AG04450 (cell line): ENCODE measurements at places on chromosomes 6 and 20.

DNA sequence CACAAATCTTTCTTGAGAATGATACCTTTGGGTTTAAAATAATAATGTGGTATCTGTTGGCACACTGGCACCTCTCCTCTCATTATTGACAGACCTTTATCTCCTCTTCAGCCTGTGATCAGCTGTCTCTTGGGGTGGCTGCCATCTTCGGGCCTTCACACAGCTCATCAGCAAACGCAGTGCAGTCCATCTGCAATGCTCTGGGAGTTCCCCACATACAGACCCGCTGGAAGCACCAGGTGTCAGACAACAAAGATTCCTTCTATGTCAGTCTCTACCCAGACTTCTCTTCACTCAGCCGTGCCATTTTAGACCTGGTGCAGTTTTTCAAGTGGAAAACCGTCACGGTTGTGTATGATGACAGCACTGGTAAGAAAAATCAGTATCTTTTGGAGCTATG is 232.8 kb downstream of the GRIK2 start:
- no peak for DNase-seq

DNA sequence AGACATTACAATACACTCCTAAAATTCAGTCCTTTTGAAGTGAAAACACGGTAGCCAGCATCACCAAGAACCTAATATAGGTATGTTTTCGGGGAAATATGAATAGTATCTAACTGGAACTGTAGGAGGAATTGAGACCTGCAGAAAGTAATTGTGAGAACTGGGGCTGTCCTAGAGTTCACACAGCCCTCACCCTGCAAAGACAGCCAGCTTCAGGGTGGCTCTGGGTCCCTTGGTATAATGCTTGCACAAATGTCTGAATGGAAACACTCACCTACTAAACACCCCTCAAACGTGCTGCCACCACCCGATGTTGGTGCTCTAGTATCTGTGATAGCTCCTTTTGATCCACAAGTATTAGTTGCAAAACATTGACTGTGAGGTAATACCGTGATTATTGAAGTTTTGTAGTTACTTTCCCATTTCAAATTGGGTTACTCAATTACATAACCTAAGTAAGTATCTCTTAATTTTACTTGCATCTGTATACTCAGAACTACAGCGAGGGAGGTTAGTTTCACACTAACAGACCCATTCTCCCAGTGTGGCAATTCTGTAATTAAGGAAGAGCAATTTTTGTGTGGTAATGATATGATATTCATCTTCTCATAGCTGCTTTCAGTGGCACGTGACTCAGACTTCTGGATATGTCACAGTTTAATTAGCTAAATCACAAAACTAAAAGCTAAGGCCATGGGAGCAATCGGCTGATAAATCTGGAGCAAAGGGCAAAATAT is 129.5 kb downstream of the INSM1 start:
- DNase-seq = no peak

DNA sequence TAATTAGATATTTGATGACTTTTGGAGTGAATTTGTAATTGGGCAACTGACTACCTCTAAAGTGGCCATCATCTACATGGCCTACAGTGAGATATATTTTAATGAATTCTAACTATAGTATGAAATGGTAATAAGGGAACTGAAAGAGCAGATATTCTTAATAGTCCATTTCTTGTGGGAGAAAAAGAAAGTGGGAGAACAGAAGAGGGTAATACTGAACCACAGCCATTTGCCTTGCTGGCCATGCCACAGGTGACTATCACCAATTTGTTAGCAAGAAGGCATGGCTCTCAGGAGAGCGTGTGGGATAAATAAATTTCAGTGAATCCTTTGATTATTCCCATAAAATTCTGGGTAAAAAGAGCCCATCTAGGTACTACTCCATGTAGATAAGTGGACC is 1074.0 kb upstream of the MAP3K7 start:
- no peak for DNase-seq

DNA sequence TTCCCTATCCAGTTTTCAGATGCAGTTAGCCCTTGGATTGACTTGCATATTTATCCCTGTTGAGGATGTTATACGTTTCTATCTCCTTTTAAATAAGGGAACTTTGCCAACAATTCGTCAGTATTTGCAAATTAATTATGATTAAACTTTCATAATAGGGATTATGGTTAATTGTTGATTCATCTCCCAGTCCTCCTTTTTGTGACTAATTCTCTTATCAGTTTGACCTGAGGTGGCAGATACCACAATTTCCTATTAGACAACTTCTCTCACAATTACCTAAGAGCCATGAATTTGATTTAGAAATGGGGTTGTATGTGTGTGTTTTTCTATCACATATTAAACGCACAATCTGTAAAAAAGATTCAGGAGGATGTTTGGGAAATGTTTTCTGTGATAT is 172.9 kb downstream of the LAMA2 start:
- no peak for DNase-seq

- no peak for DNase-seq
Observed at GRCh38 chr6:39876111-39876510, 58.2 kb downstream of the MOCS1 start.

DNA sequence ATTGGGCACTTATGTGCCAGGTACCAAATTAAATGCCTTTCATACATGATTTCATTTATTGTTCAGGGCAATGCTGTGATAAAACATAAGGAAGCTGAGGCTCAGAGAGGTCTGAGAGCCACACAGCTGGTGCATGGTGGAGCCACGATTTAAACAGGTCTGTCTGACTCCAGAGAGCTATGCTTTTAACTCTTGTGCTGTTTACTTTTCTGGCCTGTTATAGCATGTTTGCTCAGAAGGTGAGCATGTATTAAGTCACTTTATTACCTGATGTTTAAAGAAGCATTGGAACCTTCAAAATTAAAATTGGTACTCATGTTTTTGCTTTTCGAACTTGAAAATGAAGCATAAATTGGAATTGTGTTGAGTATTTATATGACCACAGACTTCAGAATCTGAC is 26.8 kb downstream of the MCM8 start:
- no peak for DNase-seq

DNA sequence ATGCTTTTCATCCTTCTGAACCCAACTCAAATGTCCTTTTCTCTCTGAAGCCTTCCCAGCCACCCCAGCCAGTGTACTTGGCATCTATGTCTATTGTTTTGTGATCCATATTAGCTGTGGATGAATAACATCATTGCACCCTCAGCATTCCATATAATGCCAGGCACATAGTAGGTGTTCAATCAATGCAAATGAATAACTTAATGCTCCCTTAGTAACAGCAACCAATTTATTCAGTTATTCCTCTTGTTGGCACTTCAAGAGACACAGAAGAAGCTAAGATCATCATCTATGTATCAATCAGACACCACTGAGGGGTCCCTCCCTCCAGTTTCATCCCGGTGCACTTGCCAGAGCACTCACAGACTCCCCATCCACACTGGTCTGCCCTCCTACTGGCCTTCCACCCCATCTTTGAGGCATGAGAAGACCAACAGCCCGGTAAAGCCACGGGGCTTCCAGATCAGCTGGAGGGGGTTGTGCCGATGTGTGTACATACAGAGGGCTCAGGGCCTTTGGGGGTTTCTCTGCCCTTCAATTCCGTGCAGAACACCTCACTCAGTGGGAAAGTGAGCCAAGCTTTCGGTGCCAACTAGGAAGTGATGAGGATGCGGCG is 2.4 kb upstream of the TAF8 start:
- no peak for DNase-seq

DNA sequence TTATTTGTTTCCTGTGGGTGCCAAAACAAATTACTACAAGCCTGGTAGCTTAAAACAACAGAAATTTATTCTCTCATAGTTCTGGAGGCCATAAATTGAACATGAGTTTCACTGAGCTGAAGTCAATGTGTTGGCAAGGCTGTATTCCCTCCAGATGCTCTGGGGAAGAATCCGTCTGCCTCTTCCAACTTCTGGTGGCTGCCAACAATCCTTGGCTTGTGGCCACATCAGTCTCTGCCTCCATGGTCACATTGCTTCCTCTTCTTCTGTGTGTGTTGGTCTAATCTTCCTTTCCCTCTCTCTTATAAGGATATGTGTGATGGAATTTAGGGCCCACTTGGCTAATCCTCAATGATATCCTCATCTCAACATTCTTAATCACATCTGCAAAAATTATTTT is 92.8 kb upstream of the EPB41L1 start:
- no peak for DNase-seq

DNA sequence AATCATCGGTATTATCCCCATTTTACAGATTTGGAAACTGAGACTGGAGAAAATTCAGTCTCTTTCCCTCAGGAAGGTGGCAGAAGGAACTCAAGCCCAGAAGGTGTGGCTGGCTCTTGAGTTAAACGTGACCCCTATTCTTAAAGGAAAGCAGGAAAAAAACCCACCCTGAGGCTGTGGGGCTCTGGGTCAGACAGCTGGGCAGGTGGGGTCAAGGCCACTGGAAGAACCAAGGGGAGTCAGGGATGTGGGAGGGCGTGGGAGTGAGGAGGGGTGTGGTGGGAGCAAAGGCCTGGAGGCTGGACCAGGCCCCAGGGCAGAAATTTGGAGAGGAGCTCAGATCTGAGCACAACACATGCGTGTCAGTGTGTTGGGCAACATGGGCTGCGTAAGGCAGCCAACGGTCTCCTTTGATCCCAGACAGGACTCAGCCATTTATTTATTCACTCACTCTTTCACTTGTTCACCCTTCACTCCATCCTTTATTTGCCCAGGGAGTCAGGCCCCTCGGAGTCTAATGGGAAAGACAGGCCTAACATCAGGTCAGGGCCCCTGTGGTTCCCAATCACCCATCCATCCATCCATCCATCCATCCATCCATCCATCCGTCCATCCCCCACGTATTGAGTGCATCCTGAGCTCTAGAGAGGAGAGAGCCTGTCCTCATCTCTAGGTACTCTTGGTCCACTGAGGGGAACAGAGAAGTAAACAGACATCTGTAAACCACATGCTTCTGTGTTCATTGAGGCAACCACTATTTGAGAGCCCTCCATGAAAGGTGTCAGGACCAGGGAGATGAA is 165.0 kb downstream of the VEGFA start:
- DNase-seq = no peak

- DNase-seq = no peak
Observed at GRCh38 chr20:22807646-22808244, 223.4 kb upstream of the FOXA2 start.

GRCh38 chr20:44961011-44961869 is 1.0 kb upstream of the TOMM34 start:
- DNase-seq = no peak

GRCh38 chr6:98764373-98764911 is 69.9 kb upstream of the POU3F2 start:
- DNase-seq = no peak

DNA sequence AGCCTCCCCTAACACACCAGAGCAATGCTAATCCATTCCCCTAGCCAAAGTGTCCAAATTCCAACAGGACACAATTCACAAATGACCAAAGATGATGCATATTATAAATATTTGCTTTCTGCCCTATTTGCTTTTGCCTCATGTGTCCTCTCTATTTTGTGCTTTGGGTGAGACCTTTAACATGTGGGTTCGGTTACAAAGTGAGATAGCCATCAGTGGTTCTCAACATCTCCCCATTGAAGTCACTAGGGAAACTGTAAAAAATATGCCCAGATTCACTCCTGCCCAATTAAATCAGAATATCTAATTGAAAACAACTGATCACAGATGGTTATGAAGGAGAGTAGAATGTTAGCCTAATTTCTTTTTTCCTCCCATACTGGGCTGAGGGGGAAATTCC is 159.2 kb downstream of the MTFR2 start:
- no peak for DNase-seq

DNA sequence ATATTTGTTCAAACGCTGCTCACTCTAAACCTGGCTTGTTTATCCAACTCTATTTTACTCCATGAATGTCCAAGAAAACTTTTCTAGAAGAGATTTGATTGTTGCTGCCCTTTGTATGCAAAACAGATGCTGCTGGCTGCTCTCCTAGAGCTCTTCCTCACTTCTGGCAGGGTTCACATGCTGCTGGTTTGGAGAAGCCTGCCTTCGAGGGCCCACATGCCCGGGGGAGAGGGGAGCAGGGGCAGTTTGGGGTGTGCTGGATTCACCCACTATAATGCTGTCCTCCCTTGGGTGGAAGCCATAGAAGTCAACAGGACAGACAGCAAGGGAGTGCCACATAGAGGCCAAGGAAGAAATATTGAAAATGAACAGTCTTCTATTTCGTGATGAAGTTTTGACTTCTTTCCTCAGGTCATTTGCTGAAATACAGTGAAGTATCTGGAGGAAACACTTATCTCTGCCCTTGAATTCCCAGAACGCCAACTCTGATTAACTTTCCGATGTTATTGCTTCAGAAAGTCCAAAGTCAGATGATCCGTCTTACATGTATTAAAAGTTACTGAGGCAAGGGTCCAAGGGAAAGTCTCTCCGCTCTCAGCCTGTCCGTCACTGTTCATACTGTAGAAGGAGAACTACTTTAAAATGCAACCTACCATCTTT is 32.4 kb downstream of the LY86 start:
- no peak for DNase-seq

GRCh38 chr20:18497603-18498002 is 578 bp upstream of the RBBP9 start:
- no peak for DNase-seq

- peak; percentile 29 for DNase-seq
Observed at GRCh38 chr20:36919715-36920333, 31.7 kb downstream of the SAMHD1 start.

DNA sequence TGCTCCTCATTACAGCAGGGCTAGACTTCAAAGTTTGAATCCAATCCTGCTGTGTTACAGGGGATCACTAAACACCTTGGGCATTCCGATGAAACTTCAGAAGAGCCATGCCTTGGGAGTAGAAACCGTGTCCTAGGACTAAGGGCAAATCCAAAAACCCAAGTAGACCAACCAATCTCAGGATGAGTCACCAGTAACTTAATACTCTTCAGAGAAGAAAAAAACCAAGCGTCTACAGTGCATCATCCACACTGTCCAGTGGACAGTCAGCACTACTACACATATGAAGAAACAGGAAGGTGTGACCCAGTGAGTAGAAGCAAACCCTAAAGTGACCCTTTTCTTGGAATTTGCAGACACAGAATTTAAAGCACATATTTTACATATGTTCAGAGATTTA is 39.5 kb upstream of the VAPB start:
- no peak for DNase-seq

- peak; percentile 60 for DNase-seq
Observed at GRCh38 chr6:132007474-132008190, 56.5 kb upstream of the CCN2 start.

- no peak for DNase-seq
Observed at GRCh38 chr20:62230696-62231095, 7.6 kb upstream of the OSBPL2 start.
